Fibroblast of skin of scalp (primary cell): ENCODE measurements at places on chromosomes 16 and 17.
A peak's percentile ranks its signal among the peaks of the same experiment; 100 is the strongest.

GRCh38 chr16:71501547-71501946 lies 12.4 kb upstream of the ZNF19 start:
- DNase-seq = no peak

DNA sequence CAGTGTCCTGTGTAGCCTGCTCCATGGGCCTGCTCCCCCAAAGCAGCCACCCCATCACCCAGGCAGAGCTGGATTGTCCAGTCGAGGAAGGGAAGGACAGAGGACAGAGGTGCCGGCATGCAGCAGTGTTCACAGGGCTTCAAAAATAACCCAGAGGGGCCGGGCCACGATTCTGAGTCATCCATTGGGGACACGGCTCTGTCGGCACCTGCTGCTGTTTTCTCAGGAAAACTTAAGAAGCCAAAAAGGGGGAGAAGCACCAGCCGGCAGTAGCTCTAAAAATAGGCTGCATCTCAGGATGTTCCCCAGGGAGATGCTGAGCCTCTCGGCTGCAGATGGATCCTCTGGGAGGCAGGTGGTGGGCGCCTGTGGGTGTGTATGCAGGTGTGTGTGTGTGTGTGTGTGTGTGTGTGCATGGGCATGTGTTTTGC lies 1.6 kb downstream of the CA7 start:
- no peak for DNase-seq

DNA sequence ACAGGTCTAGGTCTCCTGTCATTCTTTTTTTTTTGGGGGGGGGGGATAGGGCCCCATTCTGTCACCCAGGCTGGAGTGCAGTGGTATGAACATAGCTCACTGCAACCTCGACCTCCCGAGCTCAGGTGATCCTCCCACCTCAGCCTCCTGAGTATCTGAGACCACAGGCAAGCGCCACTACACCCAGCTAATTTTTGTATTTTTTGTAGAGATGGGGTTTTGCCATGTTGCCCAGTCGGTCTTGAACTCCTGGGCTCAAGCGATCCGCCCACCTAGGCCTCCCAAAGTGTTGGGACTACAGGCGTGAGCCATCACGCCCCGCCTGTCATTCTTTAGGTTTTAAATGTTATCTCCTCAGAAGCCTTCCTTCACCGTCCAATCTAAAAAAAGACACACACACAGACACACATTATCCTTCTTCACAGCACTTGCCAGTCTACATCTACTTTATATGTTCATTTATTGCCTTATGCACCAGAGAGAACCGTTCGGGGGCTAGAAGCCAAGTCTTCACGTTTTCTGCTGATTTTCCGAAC lies 694 bp downstream of the MRPL27 start:
- no peak for DNase-seq

GRCh38 chr17:78595135-78595810 lies 18.1 kb upstream of the DNAH17 start:
- no peak for DNase-seq

GRCh38 chr17:81825841-81826466 lies 7.1 kb downstream of the MCRIP1 start:
- no peak for DNase-seq

- DNase-seq = peak; percentile 60
These were observed 206.8 kb downstream of the PRKCA start for GRCh38 chr17:66508896-66509844.

- peak; percentile 34 for DNase-seq
These were observed 155.2 kb upstream of the C17orf78 start for GRCh38 chr17:37220607-37220953.

DNA sequence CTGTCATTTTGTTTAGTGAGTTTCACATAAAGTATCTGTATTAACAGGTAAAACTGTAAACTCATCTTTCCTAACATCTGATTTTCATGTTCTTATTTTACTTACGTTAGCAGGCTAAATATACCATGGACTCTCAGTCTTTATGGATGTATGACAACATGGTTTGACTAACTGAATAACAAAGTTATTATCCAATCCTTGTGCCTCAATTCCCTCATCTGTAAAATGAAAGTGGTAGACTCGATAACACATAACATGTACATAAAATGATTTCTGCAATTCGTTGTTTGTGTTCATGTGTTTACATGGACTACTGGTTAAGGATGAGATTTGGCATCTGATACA lies 9.5 kb upstream of the PCTP start:
- DNase-seq = no peak

- peak; percentile 92 for DNase-seq
These were observed 21.2 kb downstream of the ARHGAP17 start for GRCh38 chr16:24993722-24994686.

GRCh38 chr16:59487067-59487466 lies 753.0 kb upstream of the GOT2 start:
- DNase-seq = no peak

- DNase-seq = no peak
These were observed 311.9 kb downstream of the CA10 start for GRCh38 chr17:51846566-51846965.

DNA sequence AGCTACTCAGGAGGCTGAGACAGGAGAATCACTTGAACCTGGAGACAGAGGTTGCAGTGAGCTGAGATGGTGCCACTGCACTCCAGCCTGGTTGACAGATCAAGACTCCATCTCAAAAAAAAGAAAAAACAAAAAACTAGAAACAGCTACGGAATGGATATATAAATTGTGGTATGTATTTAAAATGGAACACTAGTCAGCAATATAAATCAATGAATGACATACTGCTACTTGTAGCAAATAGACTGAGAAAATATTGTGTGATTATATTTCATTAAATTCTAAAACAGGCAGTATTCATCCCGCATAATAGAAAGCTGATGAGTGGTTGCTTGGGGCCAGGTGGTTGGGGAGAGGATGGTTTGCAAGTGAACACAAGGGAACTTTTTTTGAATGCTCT lies 261.7 kb downstream of the BCAS3 start:
- DNase-seq = no peak

DNA sequence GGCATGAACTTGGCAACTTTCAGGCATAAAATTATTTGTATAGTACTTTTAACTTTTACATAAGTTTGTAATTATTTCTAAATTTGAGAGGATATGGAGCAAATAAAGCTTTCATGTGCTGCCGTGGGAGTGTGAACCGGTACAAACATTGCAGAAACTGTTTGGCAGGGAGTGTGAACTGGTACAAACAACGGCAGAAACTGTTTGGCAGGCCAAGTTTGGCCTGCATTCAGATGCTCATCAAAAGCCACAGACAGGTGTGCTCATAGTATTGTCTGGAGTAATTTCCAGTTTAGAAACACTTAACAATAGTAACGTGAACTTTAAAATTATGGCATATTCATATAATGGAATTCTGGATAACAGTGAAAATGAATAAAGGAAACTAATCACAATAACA lies 73.8 kb upstream of the ATP2A3 start:
- DNase-seq = no peak

GRCh38 chr17:71757156-71757555 lies 363.7 kb upstream of the SOX9 start:
- DNase-seq = no peak

DNA sequence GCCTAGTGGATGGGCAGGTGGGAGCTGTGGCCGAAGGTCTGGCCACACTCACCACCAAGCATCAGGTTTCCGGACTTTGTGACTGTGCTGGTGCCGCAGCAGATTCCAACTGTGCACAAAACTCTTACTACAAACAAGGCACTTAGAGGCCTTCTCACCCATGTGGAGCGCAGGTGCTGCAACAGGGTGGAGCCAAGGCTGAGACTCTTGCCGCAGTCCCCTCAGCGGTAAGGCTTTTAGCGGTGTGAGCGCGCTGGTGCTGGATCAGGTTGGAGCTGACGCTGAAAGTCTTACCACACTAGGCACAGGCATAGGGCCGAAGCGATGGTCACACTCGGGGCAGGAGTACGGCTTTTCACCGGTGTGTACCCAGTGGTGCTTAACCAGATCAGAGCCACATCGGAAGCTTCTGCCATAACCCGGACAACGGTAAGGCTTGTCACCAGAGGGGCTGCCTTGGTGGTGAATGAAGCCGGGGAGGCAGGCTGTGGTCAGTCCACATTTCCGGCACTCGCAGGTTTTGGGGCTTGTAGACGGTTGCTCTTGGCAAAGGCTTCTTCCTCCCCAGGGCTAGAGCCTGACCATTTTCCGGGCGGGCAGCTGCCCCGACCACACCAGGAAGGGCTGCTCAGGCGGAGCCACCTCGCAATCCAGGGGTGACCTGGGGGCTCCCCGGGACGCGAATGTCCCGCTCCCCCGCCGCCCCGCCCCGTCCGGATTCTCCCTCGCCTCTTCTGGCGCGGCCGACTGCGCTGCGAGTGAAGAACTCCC lies 1.0 kb upstream of the ARMC5 start:
- no peak for DNase-seq

DNA sequence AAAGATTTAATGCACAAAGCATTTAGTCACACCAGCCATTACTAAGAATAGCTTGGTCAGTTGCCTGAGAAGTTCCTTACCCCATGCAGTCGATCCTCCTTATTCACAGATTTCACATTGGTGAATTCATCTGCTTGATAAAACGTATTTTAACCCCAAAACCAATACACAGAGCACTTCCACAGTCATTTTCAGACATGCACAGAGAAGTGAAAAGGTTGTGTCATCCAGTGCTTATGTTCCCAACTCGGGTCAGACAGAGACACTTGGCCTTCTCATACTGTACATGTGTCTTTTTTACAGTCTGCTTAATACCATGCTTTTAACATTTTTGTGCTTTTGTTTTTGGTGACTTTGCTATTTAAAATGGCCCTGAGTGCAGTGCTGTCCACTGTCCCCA lies 219.7 kb downstream of the SPECC1 start:
- DNase-seq = peak; percentile 17

DNA sequence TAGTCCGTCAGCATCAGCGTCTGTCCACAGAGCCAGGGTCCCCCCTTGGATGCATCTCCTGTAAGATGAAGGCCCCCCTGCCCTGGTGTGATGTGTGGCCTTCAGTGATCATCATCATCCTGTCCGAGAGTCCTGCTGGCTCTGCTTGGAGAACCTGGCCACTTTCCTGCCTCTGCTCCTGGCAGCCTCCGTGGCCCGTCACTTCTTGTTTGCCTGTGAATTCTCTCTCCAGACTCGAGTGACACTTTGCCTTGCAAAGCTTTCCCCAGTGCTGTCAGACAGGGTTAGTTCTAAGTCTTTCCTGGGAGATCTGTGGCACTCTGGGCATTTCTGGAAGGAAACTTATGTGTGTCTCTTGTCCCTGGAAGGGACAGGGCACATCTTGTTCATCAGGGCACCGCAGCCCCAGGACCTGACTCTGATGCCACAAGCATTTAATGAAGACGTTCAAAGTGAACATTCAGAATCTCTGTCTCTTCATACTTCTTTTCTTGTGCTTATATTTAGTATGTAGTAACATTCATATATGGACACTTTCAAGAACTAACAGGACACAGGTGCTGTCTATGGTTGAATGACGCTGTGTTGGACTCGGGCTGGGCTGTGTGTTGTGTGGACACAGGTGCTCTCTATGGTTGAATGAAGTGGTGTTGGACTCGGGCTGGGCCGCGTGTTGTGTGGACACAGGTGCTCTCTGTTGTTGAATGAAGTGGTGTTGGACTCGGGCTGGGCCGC lies 68.5 kb downstream of the RPTOR start:
- no peak for DNase-seq

DNA sequence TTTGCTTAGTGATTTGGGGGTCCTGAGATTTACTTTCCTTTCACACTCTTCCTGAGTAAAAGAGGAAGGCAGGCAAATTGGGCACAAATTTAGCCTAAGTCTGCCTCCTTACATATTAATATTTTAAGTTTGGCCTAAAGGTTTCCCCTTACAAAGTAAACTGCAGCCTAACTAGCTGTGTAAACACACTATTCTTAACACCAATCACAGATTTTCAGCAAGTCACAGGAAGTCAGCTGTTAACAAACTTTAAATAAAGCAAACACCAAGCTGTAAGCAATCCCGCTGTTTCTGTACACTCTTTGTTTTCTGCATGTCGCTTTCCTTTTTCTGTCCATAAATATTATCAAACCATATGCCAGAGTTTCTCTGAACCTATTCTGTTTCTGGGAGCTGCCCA lies 45.1 kb upstream of the ABCC11 start:
- DNase-seq = no peak

- DNase-seq = no peak
These were observed 23.3 kb downstream of the NOS2 start for GRCh38 chr17:27776882-27777624.

- no peak for DNase-seq
These were observed 56.5 kb downstream of the PIGL start for GRCh38 chr17:16273499-16273898.

GRCh38 chr16:749010-749409 lies 8.2 kb upstream of the CIAO3 start:
- peak; percentile 78 for DNase-seq

DNA sequence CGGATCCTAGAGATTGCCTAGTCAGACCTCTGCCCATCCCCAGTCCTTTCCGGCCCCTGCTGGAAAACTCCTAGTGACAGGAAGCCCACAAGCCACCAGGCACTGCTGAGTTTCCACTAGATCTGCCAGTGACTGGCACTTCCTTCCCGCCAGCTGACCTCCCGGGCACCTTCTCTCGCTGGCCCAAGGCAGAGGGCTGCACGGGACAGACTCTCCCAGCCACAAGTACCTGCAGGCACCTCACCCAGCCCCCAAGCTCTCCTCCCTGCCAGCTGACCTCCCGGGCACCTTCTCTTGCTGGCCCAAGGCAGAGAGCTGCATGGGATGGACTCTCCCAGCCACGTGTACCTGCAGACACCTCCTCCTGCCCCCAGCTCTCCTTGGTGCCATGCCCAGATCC lies 66.3 kb upstream of the DOC2B start:
- no peak for DNase-seq

DNA sequence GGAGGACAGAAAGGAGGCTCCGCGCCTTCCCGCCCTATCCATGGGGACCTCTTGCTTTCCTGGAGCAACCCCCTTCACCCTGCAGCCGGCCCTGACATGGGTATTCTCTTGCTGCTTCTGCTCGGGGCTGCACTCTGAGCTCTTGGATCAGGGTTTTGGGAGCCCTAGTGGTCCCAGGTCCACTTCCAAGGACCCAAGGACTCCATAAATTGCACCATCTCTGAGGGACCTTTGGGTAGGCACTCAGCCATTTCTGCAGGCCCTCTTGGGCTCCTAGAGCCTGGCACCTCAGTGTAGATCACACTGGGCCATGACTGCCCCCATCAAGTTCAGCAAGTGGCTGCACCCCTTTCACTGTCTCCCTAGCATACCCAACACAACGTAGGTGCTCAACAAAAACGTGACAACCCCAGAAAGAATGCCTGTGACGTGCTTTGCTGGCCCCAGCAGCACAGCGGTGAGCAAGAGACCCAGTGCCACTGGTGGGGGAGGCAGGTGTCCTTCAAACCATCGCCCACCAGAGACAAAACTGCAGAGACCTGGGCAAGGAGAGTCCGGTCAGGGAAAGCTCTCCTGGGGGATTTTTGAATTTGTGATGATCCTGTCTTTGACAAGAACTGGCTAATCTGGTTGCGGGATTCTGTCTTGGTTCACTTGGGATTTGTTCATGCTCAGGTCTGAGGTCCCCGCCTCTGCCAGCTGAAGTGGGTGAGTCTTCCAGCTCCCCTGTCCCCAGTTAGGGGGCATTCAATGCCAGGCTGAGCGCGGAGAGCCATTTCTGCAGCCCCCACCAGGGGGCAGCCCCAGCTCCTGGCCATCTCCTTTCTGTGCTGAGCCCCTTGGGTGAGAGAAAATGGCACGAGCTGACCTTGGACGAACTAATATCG lies 2.5 kb upstream of the RAB11FIP4 start:
- peak; percentile 25 for DNase-seq
